Stimulated activated CD8-positive, alpha-beta memory T cell treated with anti-CD3 and anti-CD28 coated beads, Interleukin-15, amount 100 ng/mL, for 48 hours (primary cell): ENCODE measurements at places on chromosomes 6 and 20.
A peak's percentile ranks its signal among the peaks of the same experiment; 100 is the strongest.

GRCh38 chr6:31033075-31033474, 22.8 kb downstream of the MUC22 start:
- DNase-seq: no peak

DNA sequence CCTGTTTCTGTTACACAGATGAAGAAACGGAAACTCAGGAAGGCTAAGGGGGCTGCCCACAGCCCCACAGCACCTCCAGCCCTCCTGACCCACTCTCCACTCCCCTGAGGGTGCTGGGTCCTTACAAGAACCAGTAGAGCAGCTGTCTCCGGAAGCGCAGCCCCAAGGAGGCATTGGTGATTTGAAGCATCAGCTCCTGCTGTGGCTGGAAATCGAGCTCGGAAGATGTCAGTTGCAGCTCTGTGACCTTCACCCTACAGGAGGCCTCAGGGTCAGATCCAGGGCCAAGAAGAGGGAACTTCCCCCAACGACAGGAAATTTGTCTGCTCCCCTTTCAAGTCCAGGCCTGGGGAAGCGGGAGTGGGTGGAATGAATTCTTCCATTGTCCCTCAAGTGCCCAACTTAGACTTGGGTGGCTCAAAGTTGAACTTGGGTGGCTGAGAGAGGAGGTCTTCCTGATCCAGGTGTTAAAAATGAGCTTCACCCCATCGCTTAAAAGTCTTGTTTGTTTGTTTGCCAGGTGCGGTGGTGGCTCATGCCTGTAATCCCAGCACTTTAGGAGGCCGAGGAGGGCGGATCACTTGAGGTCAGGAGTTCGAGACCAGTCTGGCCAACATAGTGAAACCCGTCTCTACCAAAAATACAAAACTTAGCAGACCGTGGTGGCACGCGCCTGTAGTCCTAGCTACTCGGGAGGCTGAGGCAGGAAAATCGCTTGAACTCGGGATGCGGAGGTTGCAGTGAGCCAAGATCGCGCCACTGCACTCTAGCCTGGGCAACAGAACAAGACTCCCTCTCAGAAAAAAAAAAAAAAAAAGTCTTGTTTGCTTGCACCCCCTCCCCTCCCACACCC, 1.9 kb downstream of the PLTP start:
- DNase-seq: no peak

DNA sequence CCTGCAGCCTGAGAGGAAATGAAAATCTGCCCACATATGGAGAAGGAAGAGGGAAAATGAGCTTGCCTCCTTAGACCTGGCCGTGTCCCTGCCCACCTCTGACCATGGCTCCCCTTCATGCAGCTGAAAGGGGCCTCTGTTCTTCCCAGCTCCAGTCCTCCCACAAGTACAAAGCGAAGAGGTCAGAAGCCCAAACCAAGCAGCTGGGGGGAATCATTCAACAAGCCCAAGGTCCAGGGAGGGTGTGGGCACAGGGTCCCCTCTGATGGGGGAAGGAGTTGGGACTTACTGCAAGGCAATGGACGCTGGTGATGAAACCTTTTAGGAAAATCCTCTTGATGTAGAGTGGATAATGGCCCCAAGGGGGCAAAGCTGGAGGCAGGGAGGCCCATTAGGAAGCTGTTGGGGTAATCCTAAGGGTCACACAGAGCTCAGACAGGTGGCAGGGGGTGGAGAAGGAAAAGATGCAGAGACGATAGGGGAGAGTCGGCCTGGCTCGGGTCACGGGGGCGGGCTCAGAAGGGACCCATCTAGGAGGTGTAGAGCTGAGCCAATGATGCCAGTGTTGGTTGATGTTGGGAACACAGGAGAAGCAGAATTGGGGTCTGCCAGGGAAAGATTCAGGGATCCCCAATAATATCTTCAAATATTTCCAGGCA, 16.1 kb upstream of the GRM4 start:
- no peak for DNase-seq

DNA sequence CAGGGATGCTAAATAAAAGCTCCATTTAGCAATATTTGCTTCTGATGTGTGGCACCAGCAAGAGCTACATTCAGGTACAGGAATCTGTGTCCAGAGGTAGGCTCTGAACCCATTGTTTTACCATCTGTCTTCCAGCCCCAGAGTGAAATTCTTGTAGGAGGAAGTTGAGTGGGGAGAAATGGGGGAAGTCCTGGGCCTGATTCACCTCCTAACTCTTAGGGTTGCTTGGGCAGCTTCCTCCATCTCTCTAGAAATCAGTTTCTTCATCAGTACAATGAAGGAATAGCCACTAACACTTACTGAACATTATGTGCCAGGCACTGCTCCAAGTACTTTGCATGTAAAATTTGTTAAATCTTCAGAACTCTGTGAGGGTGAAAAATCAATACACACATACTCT, 35.1 kb upstream of the TSPYL1 start:
- DNase-seq: no peak

DNA sequence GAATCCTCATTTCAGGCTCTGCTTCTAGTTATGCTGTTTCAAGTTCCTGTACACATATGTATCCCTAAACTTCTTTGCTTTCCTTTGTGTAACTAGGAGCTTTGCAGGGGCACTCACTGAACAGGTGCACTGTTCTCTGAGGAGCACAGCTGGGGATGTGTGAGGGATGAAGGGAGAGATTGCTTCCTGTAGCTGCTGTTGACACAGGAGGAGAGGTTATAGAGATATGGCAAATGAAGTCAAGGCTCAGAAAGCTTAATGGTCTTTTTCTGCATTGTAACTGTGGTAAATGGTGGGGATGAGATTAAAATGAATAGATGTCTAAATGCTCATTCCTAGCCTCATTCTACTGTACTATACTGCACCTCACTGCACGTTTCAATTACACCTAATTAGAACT, 454.3 kb downstream of the BTBD3 start:
- no peak for DNase-seq

DNA sequence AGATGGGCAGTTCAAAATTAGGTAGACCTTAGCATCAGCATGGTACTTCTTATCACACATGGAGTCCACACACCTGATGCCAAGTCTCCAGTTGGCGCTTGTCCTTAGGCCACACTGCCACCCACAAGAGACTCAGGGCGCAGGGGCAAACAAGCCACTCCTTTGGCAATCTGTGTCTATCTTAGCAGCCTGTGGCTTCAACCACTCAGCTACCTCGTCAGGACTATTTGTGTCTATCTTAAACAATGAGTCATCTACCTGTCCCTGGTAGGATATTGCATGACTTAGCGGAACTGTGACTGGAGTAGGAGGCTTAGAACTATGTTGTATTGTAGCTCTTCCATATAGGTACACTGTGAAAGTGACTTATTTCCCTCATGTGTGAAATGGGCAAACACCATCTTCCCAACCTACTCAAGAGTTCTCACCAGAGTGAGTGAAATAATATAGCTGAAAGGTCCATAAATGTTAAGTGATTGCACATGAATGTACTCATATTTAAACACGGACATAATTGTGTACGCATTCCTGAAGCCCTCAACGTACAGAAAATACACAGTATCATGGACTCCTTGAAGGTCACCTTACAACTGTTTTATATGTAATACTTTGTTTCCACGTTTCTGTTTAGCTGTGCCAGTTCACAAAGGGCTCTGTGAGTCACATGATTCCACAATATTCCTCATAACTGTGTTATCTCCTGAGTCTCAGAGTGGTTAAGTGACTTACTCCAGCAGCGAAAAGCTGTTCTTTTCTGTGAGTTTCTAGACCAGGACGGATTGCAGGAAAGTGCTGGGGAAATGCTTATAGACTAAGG, 1.6 kb downstream of the TRIM27 start:
- no peak for DNase-seq

- no peak for DNase-seq
Measured at GRCh38 chr6:66561479-66561878, 854.5 kb upstream of the EYS start.

DNA sequence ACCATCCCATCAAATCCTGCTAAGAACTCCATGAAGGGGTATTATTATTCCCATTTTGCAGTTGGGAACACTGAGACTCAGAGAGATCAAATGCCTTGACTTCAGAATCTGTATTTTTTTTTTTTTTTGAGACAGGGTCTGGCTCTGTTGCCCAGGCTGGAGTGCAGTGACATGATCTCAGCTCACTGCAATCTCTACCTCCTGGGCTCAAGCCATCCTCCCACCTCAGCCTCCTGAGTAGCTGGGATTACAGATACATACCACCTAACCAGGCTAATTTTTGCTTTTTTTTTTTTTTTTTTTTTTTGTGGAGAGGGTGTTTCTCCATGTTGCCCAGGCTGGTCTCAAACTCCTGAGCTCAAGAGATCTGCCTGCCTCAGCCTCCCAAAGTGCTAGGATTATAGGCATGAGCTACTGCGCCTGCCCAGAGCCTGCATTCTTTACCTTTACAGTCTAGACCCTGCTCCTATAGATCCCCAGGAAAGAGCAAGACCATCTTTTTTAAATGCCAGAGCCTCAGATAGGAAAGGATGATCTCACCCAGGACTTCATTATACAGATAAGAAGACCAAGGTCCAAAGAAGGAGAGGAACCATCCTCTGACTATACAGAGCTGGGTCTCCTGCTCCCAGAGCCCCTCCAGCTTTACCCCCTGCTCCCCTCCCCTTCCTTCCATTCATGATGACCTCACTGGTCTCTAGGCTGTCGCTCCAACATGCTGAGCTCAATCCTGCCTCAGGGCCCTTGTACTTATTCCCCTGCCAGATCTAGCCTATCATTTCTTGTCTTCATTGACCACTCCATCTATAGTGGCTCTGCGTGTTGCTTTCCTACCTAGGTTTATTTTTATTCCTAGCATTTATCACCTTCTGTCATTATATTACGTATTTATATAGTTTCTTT, 138.6 kb downstream of the CEBPB start:
- no peak for DNase-seq

GRCh38 chr6:52858416-52858815, 17.8 kb upstream of the GSTA5 start:
- no peak for DNase-seq

GRCh38 chr6:160750276-160750689, 48.2 kb downstream of the PLG start:
- DNase-seq: no peak

DNA sequence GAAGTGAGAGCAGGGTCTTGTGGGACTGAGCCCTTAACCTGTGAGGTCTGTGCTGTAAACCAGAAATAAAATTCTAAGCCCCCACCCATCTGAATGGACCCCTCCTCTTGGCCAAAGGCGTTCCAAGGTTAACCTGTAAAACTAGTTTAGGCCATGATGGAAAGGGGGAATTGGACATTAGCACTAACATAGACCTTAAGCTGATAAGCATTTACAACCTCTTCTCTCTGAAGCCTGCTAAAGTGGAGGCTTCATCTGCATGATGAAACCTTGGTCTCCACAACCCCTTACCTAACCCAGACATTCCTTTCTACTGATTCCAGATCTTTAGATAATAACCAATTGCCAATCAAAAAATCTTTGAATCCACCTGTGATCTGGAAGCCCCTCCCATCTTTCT, 25.8 kb downstream of the PIGT start:
- DNase-seq: no peak

DNA sequence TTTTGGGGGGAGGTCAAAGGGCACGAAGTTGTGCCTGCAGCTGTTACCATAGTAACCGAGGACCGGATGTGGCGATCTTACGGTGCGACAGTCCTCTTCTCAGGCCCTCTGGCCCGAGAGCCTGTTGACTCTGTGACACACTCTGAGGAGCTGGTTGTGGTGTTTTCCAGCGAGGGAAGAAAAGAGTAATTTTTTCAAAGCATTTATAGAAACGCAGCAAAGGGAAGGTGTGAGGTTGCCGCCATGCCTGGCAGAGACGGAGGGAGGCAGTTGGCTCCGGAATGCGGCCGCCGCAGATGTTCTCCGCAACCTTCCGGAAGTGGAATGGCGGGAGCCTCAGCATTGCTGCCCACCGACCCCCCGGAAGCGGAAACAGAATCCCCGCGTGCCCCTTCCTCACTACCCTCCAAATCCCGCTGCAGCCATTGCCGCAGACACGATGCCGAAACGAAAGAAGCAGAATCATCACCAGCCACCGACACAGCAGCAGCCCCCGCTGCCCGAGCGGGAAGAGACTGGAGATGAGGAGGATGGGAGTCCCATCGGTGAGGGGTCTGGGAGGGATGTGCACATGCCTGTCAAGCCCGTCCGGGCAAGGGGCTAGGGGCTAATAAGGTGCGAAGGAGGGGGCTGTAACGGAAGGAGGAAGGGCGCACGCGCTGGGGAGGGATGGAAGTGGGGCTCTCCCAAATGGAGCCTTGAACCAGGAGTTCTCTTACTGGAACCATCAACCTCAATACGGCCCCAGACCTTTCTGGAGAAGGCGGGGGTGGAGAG, at the start of gene PRR3:
TSS of gene PRR3 (plus strand) at position 390 of the 777 bp plus-strand sequence. CDS start at position 440, 50 bp downstream.
- peak; percentile 82 for DNase-seq

DNA sequence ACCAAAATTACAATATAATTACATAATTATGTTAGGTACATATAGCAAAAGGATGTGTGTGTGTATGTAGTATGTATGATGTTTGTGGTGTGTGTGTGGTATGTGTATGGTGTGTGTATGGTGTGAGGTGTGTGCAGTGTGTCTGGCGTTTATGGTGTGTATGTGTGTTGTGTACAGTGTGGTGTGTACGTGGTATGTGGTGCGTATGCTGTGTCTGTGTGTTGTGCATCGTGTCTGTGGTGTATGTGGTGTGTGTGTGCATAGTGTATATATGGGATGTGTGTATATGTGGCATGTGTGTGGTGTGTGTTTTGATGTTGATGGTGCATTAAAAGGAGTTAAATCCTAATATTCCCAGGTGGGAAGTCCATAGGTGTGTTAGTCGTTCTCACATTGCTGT, 62.8 kb downstream of the PLG start:
- no peak for DNase-seq

DNA sequence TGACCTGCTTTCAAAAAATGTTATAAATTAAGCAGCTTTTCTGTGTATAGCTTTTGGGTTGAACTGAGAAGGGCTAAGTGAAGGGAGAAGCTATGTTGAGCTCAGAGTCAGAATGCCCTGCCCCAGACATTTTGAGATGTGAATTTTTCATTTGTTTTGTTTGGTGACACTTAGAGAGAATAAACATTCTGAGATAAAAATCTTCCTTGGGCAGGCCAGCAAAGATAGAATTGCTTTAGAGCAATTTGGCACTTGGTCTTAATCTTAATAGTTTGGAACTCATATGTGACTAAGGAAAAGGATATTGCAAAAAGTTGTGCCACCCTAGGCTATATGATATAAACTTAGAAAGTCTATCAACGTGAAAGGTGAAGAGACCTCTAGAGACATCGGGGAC, 30.2 kb downstream of the MYB start:
- no peak for DNase-seq

DNA sequence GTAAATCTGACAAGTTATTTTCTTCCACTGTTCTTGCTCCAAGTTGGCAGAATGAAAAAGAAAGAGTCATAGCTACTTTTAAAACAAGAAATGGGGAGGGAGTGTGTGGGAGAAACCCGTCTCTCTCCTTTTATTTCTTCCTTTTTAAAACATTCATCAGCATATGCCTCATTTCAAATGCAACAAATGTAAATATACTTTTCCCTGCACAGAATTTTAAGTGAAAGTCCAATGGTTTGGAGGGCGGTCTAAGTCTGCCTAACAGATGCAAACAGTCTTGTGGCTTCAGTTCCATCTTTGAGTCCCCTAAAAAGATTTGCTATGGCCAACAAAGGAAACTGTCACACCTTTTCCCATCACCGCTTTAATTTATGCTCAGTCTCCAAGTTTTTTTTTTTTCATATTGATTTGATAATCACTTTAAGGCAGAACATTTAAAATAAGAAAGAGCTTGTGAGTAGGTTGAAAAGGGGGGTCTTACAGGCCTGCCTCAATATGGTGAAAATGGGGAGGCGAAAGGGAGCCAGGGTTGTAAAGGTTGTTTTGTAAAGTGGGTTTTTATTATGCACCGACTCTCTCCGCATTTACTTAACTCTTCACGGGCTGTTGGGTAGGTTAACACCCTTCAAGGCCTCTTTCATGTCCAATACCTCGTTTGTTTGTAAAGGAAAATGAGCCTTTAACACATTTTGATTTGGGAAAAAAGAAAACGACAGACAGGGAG, 4.6 kb downstream of the TFAP2D start:
- no peak for DNase-seq
